ENCODE measurements at places on chromosomes 4 and X. TPM values are rescaled to one million over a fixed set of nuclear protein-coding genes. Genes with fewer than 3 reads are reported as not detected.
A peak's percentile ranks its signal among the peaks of the same experiment; 100 is the strongest.

GRCh38 chrX:108020631-108021030 is 24.2 kb upstream of the VSIG1 start:
- no peaks in the 10 kb centered on the region for H3K4me1 ChIP-seq
- DNase-seq = no peak
- H3K36me3 ChIP-seq = no peaks in the 10 kb centered on the region
- no peak overlapping the region for H3K27ac ChIP-seq
- no peaks in the 10 kb centered on the region for H3K27me3 ChIP-seq
- H3K4me3 ChIP-seq = no peak overlapping the region

- no peak overlapping the region for H3K4me3 ChIP-seq
- no peaks in the 10 kb centered on the region for H3K27me3 ChIP-seq
- H3K27ac ChIP-seq = peak overlapping the region; percentile 36
- peaks cover 19% of the 10 kb centered on the region for H3K4me1 ChIP-seq
- peaks cover 4% of the 10 kb centered on the region for H3K36me3 ChIP-seq
Measured at GRCh38 chr4:87060957-87061356, 126.1 kb downstream of the AFF1 start.

DNA sequence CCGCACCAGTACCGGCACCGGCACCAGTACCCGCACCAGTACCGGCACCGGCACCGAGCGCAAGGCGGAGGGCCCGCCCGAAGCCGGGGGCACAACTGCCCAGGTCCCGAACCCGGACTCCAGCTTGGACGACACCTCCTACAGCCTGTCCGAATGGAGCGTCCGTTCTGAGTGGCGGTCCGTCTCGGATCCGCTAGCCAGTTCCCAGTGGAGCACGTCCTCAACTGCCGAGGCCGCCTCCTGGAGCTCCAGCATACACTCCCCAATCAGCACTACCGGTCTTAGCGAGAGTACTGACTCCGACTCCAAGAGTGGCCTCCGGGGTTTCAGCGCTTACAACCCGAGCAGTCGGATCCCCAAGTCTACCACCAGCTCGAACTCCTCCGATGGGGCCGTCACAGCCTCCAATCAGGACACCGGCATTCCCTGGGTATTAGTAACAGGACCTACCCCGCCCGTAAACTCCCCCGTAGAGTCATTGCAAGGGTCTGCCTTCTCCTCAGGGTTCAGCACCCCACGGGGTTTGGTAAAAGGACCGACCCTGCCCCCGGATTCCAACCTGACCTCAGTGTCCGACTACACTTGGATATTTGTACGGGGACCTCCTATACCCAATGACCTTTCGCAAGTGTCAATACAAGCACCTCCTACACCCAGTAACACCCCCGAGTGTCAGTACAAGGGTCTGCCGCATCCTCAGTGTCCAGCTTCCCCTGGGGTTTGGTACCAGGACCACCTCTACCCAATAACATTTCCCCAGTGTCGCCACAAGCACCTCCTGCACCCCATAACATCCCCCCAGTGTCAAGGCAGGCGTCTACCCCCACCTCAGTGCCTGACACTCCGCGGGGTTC is 721 bp upstream of the MAOA start:
- no peak for DNase-seq
- H3K27ac ChIP-seq = peak overlapping the region; percentile 95
- no peaks in the 10 kb centered on the region for H3K4me1 ChIP-seq
- H3K4me3 ChIP-seq = peak overlapping the region; percentile 64
- H3K36me3 ChIP-seq = no peaks in the 10 kb centered on the region
- H3K27me3 ChIP-seq = no peaks in the 10 kb centered on the region

DNA sequence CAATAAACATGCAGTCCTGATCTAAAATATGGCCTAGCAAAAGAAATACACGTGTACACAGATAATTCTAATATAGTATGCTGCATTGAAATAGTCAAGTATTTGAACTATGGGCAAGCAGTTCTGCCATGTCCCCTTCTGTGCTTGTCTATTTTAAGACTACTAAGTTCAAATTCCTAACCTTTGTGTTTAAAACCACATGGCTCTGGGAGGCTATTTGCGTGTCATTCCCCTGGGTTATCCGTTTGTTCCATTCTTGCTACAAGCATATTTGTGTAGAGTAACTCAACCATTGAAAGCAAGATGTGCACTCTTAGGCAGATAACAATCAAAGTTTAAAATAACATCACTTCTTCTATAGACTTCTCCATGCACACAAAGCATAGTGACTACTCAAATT is 25.4 kb upstream of the TBC1D1 start:
- no peak overlapping the region for H3K27ac ChIP-seq
- H3K4me3 ChIP-seq = no peak overlapping the region
- H3K36me3 ChIP-seq = no peaks in the 10 kb centered on the region
- DNase-seq = no peak
- H3K4me1 ChIP-seq = no peaks in the 10 kb centered on the region

GRCh38 chrX:45745479-45745878 is 544.8 kb upstream of the DIPK2B start:
- no peaks in the 10 kb centered on the region for H3K27me3 ChIP-seq
- no peak overlapping the region for H3K27ac ChIP-seq
- peaks cover 6% of the 10 kb centered on the region for H3K4me1 ChIP-seq
- peaks cover 29% of the 10 kb centered on the region for H3K36me3 ChIP-seq

GRCh38 chr4:88616275-88617150 is 24.2 kb downstream of the HERC3 start:
- H3K4me1 ChIP-seq = peaks cover 41% of the 10 kb centered on the region
- H3K36me3 ChIP-seq = no peaks in the 10 kb centered on the region
- no peak for DNase-seq

- H3K4me1 ChIP-seq = peaks cover 13% of the 10 kb centered on the region
- no peaks in the 10 kb centered on the region for H3K27me3 ChIP-seq
- no peak overlapping the region for H3K27ac ChIP-seq
- H3K36me3 ChIP-seq = no peaks in the 10 kb centered on the region
- DNase-seq = no peak
- no peak overlapping the region for H3K4me3 ChIP-seq
Measured at GRCh38 chr4:16205298-16206164, 20.7 kb downstream of the TAPT1 start.

DNA sequence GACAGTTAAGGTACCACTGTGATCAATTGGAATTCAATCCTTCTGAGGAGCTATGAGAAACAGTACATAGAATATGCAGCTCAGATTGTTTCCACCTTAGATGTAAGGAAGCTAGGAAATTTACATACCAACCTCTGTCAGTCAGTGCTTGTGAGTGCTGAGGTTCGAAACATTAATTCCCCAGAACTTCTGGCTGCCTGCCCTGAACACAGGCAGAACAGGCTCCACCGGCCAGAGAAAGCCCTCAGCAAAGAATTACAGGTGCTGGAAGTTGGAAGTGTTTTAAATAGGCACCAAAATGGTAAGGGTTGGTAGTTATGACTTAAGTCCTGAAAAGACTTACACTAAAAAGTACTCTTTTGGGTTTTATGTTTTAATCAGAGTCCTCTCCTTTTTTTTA is 651.8 kb downstream of the C4orf33 start:
- H3K27ac ChIP-seq = no peak overlapping the region
- no peaks in the 10 kb centered on the region for H3K4me1 ChIP-seq
- H3K27me3 ChIP-seq = no peaks in the 10 kb centered on the region
- DNase-seq = no peak
- no peak overlapping the region for H3K4me3 ChIP-seq

GRCh38 chr4:6944301-6945051 is 34.9 kb downstream of the TBC1D14 start:
- H3K36me3 ChIP-seq = no peaks in the 10 kb centered on the region
- no peaks in the 10 kb centered on the region for H3K27me3 ChIP-seq
- no peak overlapping the region for H3K4me3 ChIP-seq

GRCh38 chr4:131367441-131367840 is 1781.7 kb upstream of the PCDH10 start:
- no peaks in the 10 kb centered on the region for H3K4me1 ChIP-seq
- H3K36me3 ChIP-seq = no peaks in the 10 kb centered on the region
- no peak overlapping the region for H3K27ac ChIP-seq
- no peak for DNase-seq
- H3K4me3 ChIP-seq = no peak overlapping the region

DNA sequence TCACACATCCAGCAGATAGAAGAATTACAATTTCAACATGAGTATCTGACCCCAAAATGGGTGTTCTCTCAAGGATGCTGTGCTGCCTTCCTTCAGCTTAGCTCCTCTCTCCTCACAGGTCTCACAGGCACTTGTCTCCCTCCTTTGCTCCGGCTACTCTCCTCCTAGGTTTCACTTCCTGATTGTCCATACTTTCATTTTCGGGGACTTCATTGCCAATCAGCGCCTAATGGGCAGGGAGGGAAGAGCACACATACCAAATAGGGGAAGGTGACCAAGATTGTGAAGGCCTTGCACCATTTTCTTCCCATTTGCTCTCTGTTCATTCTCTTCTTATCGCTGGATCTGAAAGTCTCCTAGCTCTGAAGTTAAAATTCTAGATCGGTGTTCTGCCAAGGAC is 125.4 kb upstream of the EOLA2 start:
- no peaks in the 10 kb centered on the region for H3K36me3 ChIP-seq
- no peaks in the 10 kb centered on the region for H3K4me1 ChIP-seq
- H3K27ac ChIP-seq = no peak overlapping the region
- no peak for DNase-seq
- no peaks in the 10 kb centered on the region for H3K27me3 ChIP-seq

DNA sequence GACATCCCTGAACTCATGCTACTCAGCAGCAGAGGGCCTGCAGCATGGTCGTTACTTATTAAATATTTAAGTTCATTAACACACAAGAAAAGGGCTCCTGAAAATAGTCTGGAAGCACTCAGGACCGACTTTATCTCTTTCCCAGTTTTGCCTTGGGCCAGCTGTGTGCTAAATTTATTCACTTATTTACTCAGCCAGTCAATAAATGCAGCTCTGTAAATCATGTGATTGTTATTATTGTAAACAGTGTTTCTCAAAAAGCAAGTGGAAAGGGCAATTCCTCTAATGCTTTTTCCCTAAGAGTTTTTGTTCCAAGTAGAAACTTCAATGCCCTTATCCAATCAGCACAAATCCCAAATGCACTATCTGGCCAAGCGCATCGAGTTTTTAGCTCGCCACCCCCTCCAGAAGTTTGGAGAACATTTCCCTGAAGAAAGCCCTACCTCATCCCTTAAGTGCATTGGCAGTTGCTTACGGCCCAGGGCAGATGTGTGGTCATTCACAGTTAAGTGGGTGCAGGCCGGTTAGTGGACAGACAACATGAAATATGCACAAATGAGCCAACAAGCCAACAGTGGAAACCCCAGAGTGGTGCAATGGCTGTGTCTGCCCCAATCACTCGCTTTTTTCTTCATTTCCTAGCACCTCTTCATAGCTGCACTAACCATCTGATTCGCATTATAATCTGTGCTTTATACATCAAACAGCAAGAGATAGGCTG is 125.8 kb downstream of the SMIM20 start:
- H3K27me3 ChIP-seq = no peaks in the 10 kb centered on the region
- no peaks in the 10 kb centered on the region for H3K4me1 ChIP-seq
- no peak overlapping the region for H3K4me3 ChIP-seq
- peak overlapping the region; percentile 33 for H3K27ac ChIP-seq

GRCh38 chr4:62528874-62529273 is 1328.7 kb downstream of the ADGRL3 start:
- H3K27me3 ChIP-seq = no peaks in the 10 kb centered on the region
- no peak overlapping the region for H3K4me3 ChIP-seq
- H3K27ac ChIP-seq = no peak overlapping the region
- DNase-seq = no peak
- H3K4me1 ChIP-seq = no peaks in the 10 kb centered on the region
- H3K36me3 ChIP-seq = no peaks in the 10 kb centered on the region

ELK1 gene
- total RNA-seq = 20.2 TPM

AR gene
- 1.3 TPM for total RNA-seq

FAM3A gene
- total RNA-seq = 41.6 TPM

GASK1B gene
- 7.4 TPM for total RNA-seq

DMP1 gene
- not detected for total RNA-seq

SPATA18 gene
- total RNA-seq = 6.9 TPM
